ENCODE measurements at places on chromosomes 13 and 19. TPM values are rescaled to one million over a fixed set of nuclear protein-coding genes. Genes with fewer than 3 reads are reported as not detected.
A peak's percentile ranks its signal among the peaks of the same experiment; 100 is the strongest.

- no peak for DNase-seq
- H3K27ac ChIP-seq, result peak overlapping the region; percentile 86
- H3K36me3 ChIP-seq, result no peaks in the 10 kb centered on the region
- peaks cover 95% of the 10 kb centered on the region for H3K4me1 ChIP-seq
These were observed 36.1 kb downstream of the ACTN4 start for GRCh38 chr19:38683393-38684077.

GRCh38 chr13:97726664-97727280, 226.7 kb upstream of the IPO5 start:
- no peak for DNase-seq
- H3K36me3 ChIP-seq, result no peaks in the 10 kb centered on the region
- no peaks in the 10 kb centered on the region for H3K27me3 ChIP-seq
- H3K4me3 ChIP-seq, result no peak overlapping the region

DNA sequence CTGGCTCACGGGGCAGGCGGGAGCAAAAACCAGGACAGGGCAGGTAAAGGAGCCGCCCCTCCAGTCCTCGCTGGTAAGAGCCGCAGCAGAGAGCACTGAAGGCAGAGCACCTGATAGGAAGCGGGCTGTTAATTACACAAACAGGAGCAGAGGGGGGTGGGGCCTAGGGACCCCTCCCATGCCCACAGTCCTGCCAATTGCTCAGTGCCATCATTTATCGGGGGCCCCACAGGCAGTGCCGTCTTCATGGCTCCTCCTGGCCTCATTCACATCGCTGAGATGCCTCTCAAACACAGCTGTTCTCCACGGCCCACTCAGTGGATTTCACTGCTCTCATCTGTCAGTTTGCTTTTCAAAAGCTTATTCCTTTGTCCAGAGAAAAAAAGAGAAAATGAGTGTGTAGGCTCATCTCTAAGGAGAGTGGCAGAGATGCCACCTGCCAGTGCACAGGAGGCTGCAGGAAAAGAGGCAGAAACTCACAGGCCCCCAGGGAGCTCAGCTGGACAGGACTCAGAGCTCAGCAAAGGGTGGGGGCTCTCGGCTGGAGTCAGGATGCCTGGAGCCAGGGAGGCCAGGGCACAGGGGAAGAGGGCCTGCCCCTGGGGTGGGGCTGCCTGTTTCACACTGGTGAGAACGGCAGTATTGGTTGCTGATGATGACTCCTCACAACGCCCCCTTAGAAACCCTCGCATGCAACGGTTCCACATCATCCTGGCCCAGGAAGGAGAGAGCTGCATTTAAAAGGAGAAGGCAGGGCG, 174.6 kb downstream of the COL4A1 start:
- H3K4me1 ChIP-seq, result no peaks in the 10 kb centered on the region
- H3K4me3 ChIP-seq, result no peak overlapping the region
- H3K27me3 ChIP-seq, result no peaks in the 10 kb centered on the region
- DNase-seq, result no peak
- no peak overlapping the region for H3K27ac ChIP-seq
- H3K36me3 ChIP-seq, result no peaks in the 10 kb centered on the region

DNA sequence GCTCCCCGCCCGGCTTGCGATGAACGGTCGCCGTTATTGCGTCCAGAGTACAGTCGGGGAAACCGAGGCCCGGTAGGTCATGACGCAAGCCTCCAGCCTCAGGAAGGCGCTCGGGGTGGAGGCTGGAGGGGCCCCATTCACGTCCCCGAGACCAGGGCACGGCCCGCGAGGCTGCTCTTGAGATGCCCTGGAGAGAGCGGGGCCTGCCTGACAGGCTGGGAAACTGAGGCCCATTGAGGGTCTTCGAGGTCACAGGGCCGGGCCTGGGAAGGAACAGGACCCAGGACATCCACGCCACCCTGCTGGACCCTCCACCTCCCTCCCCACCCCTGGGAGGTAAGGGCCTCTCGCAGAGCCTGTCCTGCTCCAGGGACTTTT, 367 bp downstream of the NDUFS7 start:
- no peak for DNase-seq
- peak overlapping the region; percentile 72 for H3K4me3 ChIP-seq
- no peaks in the 10 kb centered on the region for H3K27me3 ChIP-seq
- H3K36me3 ChIP-seq, result peaks cover 7% of the 10 kb centered on the region

GRCh38 chr13:110676595-110677587, 29.0 kb downstream of the CARS2 start:
- H3K36me3 ChIP-seq, result no peaks in the 10 kb centered on the region
- no peaks in the 10 kb centered on the region for H3K4me1 ChIP-seq
- H3K27ac ChIP-seq, result no peak overlapping the region
- no peaks in the 10 kb centered on the region for H3K27me3 ChIP-seq

- no peak overlapping the region for H3K4me3 ChIP-seq
- no peaks in the 10 kb centered on the region for H3K4me1 ChIP-seq
- no peaks in the 10 kb centered on the region for H3K36me3 ChIP-seq
These were observed 823.0 kb upstream of the GPC6 start for GRCh38 chr13:92403606-92404005.

- no peak overlapping the region for H3K4me3 ChIP-seq
- H3K27me3 ChIP-seq, result no peaks in the 10 kb centered on the region
- no peak overlapping the region for H3K27ac ChIP-seq
- H3K36me3 ChIP-seq, result peaks cover 5% of the 10 kb centered on the region
- DNase-seq, result no peak
These were observed 128.3 kb downstream of the GGACT start for GRCh38 chr13:100460266-100460665.

DNA sequence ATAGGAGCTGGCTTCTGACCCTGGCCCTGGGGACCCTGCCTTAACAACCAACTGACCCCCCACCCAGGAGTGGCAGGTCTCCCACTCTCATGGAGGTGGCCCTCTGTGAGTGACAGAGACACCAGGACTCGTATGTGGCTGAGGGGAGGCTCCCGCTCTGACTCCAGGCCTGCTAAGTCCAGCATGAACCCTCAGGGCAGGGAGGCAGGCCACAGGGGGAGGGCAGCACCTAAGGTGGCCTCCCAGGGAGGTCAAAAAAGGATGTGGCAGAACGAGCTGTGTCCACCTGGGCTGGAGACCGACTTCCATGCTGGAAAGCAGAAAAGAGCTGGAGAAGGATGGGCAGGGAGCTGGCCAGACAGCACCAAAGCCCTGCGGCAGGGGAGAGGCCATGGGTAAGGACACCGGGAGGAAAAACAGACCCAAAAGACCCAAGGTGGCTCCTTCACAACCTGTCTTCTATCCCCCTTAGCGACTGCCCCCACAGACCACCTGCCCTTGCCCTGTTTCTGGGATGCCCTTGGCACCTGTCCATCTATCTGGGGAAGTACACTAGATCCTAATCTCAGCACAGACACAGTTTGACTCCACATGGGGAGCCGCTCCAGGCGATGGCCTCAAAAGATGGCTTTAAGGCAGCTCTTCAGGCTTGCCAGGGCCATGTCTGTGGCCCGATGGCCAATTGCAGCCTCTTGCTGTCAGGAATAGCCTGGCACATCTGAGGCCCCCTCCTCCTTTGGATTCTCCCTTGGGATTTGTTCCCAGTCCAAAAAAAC, 10.5 kb upstream of the SLC35E1 start:
- no peak overlapping the region for H3K4me3 ChIP-seq
- DNase-seq, result no peak
- no peaks in the 10 kb centered on the region for H3K27me3 ChIP-seq
- no peak overlapping the region for H3K27ac ChIP-seq

GRCh38 chr13:110426735-110427134, 119.7 kb downstream of the COL4A2 start:
- H3K4me1 ChIP-seq, result no peaks in the 10 kb centered on the region
- no peak overlapping the region for H3K27ac ChIP-seq
- peaks cover 44% of the 10 kb centered on the region for H3K36me3 ChIP-seq

DNA sequence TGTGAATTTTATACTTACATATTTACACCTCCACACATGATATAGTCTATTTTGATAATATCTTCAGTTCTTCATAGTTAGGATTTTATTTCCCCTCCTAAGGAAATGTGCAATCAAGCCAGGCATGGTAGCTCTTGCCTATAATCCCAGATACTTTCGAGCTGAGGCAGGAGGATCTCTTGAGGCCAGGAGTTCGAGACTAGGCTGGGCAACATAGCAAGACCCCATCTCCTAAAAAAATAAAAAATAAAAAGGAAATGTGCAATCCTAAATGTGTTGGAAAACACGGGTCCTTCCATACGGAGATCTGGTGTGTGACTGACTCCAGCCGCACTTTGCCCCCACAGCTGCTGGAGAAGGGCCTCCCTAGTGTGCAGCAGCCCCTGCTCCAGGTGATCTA, 71.5 kb downstream of the ZAR1L start:
- H3K27ac ChIP-seq, result no peak overlapping the region
- H3K27me3 ChIP-seq, result no peaks in the 10 kb centered on the region
- no peak overlapping the region for H3K4me3 ChIP-seq
- DNase-seq, result no peak
- H3K36me3 ChIP-seq, result no peaks in the 10 kb centered on the region

DNA sequence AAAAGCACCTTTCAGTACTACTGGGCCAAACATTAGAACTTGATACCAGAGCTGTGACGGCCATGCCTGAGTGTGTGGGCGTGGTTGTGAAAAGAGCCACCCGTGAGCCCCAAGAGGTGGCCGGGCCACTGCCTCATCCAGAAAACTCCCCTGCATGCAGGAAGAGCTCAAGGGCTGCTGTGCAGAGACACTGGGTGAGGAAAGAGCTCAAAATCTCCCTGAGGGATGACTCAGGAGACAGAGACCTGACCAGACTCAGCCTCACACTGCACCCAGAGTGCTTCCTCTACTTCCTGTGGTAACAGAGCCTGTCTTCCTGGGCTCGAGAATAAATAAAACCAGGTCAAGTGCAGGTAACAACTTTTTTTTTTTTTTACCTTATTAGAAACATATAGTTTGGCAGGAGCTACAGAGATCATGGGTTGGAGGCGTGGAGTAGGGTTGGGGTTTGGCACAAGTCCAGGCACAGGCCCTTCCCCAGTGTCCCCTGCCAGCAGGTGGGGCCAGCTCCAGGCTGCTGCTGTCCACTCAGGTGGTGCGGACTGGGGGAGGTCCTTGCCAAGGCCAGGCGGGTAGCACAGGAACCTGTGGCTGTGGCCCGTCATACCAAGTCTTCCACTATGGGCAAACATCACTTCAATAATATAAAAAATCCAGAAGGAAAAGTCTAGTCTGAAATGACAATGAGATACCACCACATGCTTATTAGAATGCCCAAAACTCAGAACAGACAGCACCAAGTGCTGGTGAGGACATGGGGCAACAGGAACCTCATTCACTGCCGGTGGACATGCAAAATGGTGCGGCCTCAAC, 25.5 kb downstream of the ELL start:
- H3K27me3 ChIP-seq, result no peaks in the 10 kb centered on the region
- no peaks in the 10 kb centered on the region for H3K36me3 ChIP-seq
- no peak overlapping the region for H3K4me3 ChIP-seq
- H3K4me1 ChIP-seq, result peaks cover 72% of the 10 kb centered on the region
- DNase-seq, result no peak

GRCh38 chr19:13781547-13781946, 7.3 kb downstream of the C19orf53 start:
- H3K4me1 ChIP-seq, result no peaks in the 10 kb centered on the region
- no peaks in the 10 kb centered on the region for H3K36me3 ChIP-seq
- no peaks in the 10 kb centered on the region for H3K27me3 ChIP-seq
- DNase-seq, result peak; percentile 61

DNA sequence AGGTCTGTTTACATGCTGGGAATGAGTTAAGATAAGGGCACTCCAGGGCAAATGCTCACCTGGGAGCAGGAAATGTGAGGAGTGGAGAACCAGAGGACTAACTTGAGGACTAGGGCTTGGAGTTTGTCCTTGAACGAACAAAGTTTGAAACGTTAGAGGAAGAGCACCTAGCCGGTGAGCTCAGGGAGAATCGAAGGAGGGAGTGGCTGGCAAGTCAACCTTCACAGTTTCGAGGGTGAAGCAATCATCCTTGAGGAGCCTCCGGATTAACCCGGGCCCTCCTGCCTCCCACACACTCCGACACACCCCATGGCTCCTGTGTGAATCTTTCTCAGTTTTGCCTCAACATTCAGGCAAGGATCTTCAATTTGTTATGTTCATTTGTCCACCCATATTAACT, 58.6 kb downstream of the LMO7 start:
- no peak overlapping the region for H3K4me3 ChIP-seq
- H3K27ac ChIP-seq, result no peak overlapping the region
- H3K36me3 ChIP-seq, result no peaks in the 10 kb centered on the region
- no peaks in the 10 kb centered on the region for H3K4me1 ChIP-seq
- no peak for DNase-seq
- no peaks in the 10 kb centered on the region for H3K27me3 ChIP-seq

DNA sequence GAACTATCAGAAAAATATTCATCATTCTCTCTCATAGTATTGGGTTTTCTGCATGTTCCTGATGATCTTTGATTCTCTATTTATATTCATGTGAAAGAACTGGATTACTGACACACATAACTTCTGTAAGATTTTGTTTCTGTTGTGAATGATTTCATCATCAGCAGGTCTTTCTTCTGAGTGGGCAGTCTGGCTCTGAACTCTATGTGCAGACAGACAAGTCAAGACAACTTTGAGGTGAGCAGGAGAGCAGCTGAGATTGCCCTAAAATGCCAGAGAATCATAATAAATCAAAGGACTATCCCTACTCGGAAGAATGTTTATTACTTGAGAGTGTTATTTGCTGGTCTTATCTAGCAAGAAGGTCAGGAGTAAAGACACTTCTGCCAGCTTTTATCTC, 652.1 kb upstream of the GPC6 start:
- no peak overlapping the region for H3K4me3 ChIP-seq
- no peak for DNase-seq
- no peaks in the 10 kb centered on the region for H3K4me1 ChIP-seq
- H3K27ac ChIP-seq, result no peak overlapping the region
- H3K27me3 ChIP-seq, result no peaks in the 10 kb centered on the region

- H3K4me3 ChIP-seq, result no peak overlapping the region
- DNase-seq, result no peak
- no peaks in the 10 kb centered on the region for H3K27me3 ChIP-seq
- no peaks in the 10 kb centered on the region for H3K36me3 ChIP-seq
- H3K4me1 ChIP-seq, result no peaks in the 10 kb centered on the region
These were observed 152.6 kb downstream of the KLF12 start for GRCh38 chr13:73981595-73981994.

- H3K4me1 ChIP-seq, result peaks cover 18% of the 10 kb centered on the region
- no peak overlapping the region for H3K4me3 ChIP-seq
- H3K27ac ChIP-seq, result peak overlapping the region; percentile 75
- DNase-seq, result no peak
- H3K36me3 ChIP-seq, result no peaks in the 10 kb centered on the region
These were observed 8.3 kb upstream of the TLE6 start for GRCh38 chr19:2969104-2969504.

DNA sequence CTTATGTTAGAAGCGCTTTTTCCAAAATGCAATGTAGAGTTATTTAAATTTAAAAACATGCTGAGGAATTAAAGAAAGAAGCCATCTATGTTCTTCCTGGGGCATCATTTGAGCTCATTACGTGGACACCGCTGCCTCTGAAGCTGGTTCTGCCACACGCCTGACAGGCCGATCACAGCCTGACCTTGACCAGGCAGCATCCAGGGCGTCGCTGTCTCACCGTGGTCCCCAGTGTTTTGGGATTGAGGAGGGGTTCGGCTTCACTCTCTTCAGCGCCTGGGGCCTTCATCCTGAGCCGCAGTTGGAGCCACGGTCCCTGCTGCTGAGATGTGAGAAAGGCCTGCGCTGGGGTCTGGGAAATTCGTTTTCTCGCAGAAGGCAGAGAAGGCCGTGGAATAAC, 64.0 kb downstream of the ATP11A start:
- no peaks in the 10 kb centered on the region for H3K4me1 ChIP-seq
- H3K36me3 ChIP-seq, result no peaks in the 10 kb centered on the region
- no peak for DNase-seq

CDC42EP5 gene
- total RNA-seq, result 60.9 TPM

UHRF1 gene
- total RNA-seq, result 1.7 TPM

CELF5 gene
- not detected for total RNA-seq

KASH5 gene
- total RNA-seq, result not detected

PRODH2 gene
- not detected for total RNA-seq

ZNF382 gene
- total RNA-seq, result 6.9 TPM

SYNGR4 gene
- not detected for total RNA-seq

COX6B2 gene
- not detected for total RNA-seq

TLE2 gene
- 125 TPM for total RNA-seq

FXYD7 gene
- total RNA-seq, result not detected

Data from tibial nerve (tissue), 4 donors.